ENCODE measurements at places on chromosomes 7 and 10. TPM values are rescaled to one million over a fixed set of nuclear protein-coding genes. Genes with fewer than 3 reads are reported as not detected.

Gene ATP6V0A4
- 0.93 TPM for total RNA-seq

Gene TSPAN15
- 2.6 TPM for total RNA-seq

Gene CYP3A7
- not detected for total RNA-seq

Gene FAM171A1
- total RNA-seq: 32.9 TPM

Gene SPDYE16
- total RNA-seq: not detected

All from HFFc6 (cell line).